Amygdala (tissue), 56 donors: ENCODE measurements at places on chromosomes 7 and 10.
A peak's percentile ranks its signal among the peaks of the same experiment; 100 is the strongest.

DNA sequence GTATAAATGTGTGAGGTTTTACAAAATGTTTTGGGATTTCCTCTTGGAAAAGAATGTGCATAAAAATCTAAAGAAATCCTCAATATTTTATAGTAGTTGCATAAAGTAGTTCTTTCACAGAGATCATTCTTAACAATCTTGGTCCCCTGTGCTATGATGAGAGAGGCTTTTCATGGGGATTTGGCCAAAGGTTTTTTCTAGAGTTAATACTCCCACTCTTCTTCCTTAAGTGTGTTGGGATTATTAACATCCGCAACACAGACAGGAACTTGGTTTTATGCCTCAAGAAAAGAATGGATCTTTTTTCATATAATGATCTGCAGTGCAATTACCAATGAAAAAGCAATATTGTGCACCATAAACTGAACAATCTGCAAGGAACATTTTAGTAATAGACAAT lies 71.5 kb downstream of the AGMO start:
- DNase-seq = no peak

- peak; percentile 34 for DNase-seq
Observed at GRCh38 chr7:70620333-70621055, 511.4 kb upstream of the GALNT17 start.

DNA sequence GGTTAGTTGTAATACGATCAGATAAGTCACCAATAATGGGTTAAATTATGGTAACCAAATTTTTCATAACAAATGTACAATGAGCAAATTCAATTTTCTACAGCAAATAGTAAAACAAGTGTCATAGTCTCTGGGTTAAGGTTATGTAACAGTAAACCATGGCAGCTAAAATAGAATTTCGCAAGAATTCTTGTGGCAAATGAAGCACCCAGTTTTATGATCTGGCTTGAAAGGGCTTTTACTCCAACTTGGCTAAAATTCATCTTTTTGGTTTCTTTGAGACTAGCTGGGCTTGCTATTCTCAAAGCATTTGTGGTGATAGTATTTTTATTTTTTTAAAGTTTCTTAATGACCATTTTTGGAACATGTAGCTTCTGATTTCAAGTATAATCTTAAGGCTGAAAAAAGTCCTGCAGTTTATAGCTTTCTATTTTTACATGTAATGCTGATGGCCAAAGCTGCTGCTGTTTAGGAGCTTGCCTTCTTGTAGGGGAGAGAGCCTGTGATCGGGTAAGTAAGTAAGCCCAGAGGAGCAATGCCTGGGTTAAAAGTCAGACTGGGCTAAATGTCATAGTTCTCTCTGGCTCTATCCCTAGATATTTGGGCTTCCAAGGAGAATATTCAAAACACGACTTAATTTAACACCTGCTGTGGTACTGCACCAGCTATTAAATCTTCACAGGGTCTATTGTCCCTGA lies 55.5 kb upstream of the SYPL1 start:
- no peak for DNase-seq

DNA sequence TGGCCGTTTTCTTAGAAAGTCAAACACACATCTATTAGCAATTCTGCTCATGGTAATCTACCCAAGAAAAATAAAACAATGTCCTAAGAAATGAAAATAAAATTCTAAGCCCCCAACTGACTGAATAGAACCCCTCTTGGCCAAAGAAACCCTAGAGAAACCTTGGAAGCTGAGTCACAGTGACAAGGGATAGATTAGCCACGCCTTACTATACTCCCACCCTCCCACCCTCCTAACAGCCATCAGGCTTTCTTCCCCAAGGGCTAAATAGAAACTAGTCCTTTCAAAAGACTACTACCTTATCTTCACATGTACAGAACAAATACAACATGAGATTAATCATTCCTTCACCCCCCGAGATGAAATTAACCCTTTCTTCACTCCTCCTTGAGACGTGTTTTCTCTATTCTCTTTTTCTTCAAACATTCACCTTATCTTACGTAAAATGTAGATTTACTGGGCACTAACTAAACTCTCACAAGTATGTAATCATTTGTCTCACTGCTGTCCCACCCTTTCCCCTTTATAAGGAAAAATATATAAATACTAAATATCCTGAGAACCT lies 57.5 kb downstream of the HTR7 start:
- DNase-seq = no peak

- no peak for DNase-seq
Observed at GRCh38 chr7:23713285-23714149, 3.5 kb downstream of the STK31 start.

DNA sequence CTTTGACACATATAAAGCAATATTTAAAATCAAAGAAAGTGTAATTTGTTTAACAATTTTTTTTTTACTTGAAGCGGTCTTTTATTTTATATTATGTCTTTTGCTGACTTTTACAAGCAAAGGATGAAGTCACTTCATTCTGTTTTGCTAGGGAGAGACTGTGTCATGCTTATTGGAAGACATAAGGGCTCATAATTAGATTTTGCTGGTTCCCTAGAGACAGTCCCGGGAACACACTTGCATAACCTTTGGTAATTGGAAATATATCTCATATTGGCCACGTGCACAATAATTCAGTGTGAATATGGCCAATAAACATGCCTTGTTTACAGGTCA lies 448 bp upstream of the NET1 start:
- no peak for DNase-seq

GRCh38 chr10:104359811-104360210 lies 6.2 kb downstream of the CFAP58 start:
- no peak for DNase-seq

- no peak for DNase-seq
Observed at GRCh38 chr7:86629-87028, 105.7 kb upstream of the FAM20C start.

GRCh38 chr10:35579116-35579515 lies 26.0 kb upstream of the GJD4 start:
- no peak for DNase-seq

DNA sequence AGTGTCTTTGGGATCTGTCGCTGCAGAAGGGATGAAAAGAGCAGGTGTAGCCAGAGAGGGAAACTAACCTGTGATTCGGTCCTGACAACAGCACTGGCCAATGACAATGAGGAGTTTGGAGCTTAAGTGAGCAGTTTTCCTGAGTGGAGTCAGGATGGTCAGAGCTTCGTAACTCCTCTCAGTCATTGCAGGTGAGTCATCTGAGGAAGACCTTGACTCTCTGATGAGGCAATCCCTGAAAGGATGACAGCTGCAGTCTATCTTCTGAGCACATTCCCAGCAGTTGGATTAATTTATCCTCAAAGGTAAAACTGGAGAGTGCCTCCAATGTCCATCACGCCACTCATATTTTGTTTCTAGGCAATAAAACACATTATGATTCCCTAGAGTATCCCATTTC lies 401.9 kb downstream of the POM121L12 start:
- no peak for DNase-seq

DNA sequence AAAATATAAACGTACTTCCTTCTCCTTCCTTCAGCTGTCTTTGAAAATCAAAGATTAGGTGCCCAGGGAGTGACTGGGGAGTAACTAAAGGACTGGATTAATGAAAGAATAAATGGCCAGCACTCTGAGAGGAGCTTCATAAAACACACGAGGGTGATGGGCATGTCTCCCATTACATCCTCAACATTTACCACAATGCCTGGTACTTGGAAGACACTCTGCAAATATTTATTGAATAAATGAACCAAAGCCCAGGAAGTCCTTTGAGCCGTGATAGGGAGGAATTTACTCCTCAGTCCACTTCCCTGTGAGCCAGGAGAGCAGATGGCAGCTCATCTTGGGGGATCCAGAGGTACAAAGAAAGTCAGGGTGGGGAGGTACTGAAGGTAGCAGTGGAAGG lies 96.3 kb downstream of the RAB11FIP2 start:
- no peak for DNase-seq

DNA sequence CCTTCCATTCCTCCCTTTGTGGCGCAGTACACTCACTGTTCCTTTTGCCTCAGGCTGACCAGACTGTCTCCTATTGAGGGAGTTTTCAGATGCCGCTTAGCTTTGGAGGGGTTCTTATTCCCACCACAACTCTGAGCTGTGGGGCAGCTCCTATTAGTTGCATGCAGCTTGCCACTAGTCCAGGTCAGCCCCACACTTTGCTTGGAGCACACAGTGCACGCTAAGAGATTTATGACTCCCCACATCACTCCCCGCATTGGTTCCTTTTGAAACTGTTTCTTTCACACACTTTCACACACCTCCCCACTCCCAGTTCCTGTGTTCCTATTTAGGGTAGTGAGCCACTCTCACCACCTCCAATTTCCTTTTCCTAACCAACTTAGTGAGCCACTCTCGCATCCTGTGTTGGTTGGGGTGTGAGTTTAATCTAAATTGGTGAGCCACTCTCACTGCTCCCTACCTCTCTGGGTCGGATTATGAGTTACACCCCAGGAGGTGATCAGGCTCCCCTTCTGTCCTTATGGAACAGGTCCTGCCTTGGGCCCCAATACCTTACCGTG lies 10.4 kb upstream of the ZNF485 start:
- no peak for DNase-seq

DNA sequence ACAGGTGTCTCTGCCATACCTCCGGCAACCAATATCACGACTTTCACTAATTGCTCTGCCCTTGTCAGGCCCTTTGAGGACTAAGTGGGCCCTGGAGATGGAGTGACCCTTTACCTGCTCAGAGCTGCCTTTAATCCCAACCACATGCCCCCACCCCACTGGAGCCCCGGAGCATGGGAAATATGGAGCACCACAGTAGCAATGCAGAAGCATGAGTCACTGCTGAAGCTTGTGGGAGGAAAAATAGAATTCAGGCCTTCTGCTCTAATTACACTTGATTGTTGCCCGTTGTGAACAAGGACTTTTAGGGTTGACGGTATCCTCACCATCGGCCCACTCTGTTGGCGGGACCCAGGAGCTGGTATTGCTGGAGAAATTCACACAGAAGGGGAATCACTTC lies 52.5 kb upstream of the FRMD4A start:
- DNase-seq = no peak

GRCh38 chr10:11411926-11412545 lies 199.4 kb downstream of the USP6NL start:
- DNase-seq = no peak

- no peak for DNase-seq
Observed at GRCh38 chr7:55343860-55344606, 21.1 kb upstream of the LANCL2 start.

DNA sequence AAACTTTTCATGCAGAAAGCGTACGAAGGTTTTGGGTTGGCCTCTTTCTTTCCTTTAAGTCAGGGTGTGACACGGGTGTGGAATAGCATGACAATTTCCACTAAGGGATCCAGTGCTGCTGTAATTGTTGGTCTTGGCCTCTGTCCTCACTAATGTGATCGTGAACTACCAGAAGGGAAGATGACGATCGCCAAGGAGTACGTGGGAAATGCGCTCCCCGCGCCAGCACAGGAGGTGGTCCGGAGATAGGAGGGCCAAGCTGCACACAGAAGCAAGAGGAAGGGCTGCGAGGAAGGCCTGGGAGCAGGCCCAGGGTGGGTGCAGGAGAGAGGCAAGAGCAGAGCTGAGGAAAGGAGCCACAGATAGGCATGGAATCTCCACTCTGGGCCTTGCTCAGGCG lies 79.7 kb upstream of the PODXL start:
- no peak for DNase-seq

DNA sequence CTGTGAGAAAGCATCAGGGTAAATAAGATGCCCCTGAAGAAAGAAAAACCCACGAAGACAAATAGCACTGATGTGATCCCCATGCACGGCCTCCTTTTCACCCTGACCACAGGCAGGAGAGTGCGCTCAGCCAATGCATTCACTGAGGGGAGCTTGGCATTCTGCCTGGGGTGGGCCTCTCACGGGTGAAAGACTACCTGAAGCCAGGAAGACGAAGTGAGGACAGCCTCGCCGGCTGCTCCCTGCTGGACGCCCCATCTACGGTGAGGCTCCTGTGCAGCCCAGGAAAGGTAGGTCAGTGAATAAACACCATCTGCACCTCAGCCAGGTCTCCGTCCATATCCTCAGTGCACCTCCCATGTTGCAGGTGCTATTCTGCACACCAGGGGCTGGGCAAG lies 32.0 kb downstream of the CPXM2 start:
- no peak for DNase-seq

- no peak for DNase-seq
Observed at GRCh38 chr10:77649333-77650331, 12.0 kb upstream of the KCNMA1 start.

DNA sequence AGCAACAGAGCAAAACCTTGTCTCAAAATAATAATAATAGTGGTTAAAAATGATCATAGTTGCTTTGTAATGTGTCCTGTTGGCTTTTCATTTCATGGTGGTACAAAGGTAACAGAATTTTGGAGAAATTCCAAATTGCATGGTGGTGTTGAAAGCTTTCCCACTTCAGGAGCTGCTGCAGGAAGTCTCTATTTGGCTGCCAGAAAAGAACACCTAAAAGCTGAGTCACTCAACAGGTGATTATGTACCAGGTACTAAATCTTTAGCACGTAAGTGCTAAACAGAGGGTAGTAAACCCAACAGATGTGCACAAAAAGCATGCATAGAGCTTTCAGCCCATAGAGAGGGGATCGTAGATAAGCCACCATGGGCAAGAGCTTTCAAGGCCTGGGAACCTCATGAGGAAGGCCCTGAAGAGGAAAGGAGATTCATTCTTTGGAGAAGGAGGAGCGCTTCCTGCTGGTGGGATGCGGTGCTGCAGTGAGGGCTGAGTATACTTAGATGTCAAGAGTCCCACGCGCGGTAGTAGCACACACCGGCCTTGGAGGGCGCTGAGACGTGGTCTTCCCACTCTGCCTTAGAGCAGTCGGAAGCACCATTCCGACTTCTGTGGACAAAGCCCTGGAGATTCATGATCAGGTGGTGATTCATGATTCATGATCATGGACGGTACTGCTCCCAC lies 118.7 kb downstream of the RALA start:
- DNase-seq = no peak

GRCh38 chr7:108308903-108309302 lies 147.3 kb downstream of the NRCAM start:
- DNase-seq = no peak

DNA sequence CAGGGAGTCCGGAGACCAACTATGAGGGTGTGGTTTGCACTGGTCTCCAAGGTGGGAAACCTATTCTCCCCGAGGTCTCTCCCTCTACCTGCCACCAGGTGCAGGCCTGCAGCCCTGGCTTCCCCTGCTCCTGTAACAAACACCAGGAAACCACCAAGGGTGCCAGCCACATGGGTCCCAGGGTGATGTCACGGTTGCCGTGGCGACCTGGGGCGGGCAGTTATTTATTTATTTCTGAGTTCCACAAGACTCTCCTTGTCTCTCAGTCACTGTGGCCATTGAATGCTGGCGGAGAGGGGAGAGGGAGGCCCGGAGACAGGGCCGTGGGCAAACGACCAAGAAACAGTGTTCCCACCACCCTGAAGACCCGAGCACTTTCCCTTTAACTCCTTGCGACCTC lies 27.0 kb downstream of the MMD2 start:
- peak; percentile 84 for DNase-seq

- DNase-seq = no peak
Observed at GRCh38 chr7:91128683-91129348, 135.4 kb upstream of the FZD1 start.

DNA sequence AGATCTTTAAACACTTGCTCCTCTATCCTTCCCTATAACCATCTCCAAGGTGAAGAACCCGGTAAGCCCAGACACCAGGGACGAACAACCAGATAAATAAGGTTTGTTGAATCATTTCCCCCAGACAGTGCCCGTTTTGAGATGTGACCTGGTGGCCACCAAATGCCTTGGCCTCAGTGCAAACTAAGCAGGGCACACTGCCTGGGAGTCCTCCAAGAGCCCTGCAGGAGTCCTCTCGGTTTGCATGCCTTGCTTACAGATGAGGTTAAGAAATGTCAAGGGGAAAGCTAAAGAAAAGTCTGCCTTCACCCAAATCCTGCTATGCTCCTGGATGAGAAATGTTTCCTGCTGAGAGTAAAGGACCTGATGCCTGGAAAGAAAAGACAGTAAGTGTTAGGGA lies 31.6 kb downstream of the SLIT1 start:
- DNase-seq = no peak

GRCh38 chr7:106775552-106775936 lies 89.5 kb upstream of the PIK3CG start:
- no peak for DNase-seq
